ENCODE measurements at places on chromosomes 5 and 9.

DNA sequence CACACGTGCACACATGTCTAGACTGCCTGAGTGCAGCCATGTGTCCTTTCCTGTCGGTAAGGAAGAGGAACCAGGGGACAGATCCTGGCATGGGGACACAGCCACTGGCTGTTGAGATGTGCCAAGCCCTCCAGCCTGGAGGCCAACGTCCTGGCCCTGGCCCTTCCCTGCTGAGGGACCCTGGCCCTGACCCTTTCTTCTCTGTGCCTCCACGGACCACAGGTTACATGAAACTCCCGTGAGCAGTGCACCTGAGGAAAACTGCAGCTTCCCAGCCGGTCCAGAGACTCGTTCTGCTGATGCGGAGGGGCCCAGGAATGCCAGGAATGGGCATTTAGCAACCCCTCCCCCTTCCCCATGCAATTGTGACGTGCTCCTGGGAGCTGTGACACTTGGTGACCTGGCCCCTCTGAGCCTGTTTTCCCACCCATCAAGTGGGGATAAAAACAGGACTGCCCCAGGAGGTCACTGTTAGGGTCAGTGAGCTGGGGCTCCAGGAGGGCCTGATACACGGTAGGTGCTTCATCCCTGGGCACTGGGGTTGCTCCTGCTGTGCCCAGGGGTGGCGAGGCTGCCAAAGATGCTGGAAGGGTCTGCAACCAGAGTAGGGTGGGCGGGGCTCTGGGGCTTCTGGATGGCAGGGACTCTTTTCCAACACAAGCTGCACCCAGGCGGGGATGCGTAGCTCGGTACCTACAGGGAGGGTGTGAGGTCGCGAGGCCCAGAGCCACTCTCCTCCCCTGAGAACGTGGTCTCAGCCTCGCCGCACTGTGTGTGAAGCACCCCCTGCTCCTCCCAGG lies 151.5 kb downstream of the C9orf50 start:
- no peak for DNase-seq

- DNase-seq, result peak; percentile 54
These were observed 400.7 kb downstream of the PSAT1 start for GRCh38 chr9:78697618-78698017.

GRCh38 chr5:75337366-75338021 lies 474 bp downstream of the HMGCR start:
- no peak for DNase-seq

DNA sequence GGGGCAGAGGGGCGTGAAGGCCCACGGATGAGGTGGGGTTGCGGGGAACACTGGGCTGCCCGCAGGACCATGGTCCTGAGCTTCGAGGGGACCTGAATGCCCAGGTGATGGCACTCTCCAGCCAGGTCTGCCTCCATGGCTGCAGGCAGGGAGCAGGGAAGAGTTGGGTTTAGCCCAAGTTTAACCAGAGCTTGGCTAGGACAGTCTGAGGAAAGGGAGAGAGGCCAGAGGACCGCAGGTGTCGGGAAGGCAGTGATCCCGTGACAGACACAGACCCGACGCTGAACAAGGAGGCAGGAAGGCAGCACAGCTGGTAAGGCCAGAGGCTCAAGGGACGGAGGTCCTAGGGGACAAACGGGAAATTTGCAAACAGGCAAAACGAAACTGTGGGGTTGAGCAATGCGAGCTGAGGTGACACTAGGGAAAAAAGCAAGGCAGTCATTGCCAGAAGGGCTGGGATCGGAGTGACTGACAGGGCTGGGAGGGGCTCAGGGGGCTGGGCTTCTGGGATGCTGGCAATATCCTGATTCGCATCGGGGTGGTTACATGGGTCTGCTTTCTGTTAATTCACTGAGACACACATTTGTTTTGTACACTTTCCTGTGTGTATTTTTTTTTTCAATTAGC lies 25.0 kb downstream of the ARPC5L start:
- DNase-seq, result no peak

DNA sequence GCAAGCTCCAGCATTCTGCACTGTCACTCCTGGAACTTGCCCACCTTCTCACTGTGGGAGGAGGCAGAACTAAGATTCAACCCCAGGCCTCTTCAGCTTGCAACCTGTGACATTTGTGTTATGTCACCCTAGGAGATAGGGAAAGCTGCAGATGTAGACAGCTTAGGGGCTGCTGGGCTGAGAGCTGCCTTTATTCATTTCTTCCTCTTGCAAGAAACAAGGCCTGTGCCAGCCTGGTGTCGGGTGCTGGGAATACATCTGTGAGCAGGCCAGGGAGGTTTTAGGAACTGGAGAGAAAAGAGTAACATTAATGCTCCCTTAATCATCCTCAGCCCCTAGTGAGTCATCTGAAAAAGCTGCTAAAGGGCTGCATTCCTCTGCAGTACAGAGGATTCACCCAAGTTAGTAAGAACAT lies 101.8 kb downstream of the FGF18 start:
- DNase-seq, result peak; percentile 61

GRCh38 chr5:160084144-160084543 lies 35.1 kb downstream of the PWWP2A start:
- DNase-seq, result no peak

GRCh38 chr5:173720286-173720952 lies 104.0 kb upstream of the BOD1 start:
- DNase-seq, result no peak

- DNase-seq, result no peak
These were observed 266.8 kb downstream of the MAT2B start for GRCh38 chr5:163772241-163772640.

Data from suppressor macrophage treated with lipopolysaccharide for 4 hours (primary cell).